Upper lobe of left lung (tissue), 6 donors: ENCODE measurements at places on chromosomes 7 and 10.

DNA sequence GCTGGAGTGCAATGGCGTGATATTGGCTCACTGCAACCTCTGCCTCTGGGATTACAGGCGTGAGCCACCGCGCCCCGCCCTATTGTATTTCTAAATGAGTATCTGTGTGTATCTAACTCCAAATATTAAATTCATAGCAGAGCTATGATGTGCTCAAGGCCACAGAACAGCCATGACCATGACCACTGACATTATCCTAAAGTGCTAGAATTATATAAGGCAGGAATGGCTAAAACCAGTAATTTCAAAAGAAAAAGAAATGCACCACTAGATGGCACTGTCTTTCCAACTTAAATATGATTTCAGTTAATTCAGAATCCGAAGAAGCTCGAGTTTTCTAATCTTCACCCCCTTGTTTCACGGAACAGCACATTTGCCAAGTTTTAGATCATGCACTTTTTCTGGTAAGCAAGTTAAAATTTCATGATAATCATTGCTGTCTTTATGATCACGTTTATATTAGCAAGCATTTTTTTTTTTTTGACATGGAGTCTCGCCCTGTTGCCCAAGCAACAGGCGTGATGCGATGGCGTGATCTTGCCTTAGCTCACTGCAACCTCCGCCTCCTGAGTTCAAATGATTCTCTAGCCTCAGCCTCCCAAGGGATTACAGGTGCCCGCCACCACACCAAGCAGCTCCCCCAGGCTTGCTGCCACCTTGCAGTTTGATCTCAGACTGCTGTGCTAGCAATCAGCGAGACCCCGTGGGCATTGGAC, 65.3 kb downstream of the OR13A1 start:
- no peak for DNase-seq

GRCh38 chr10:78197628-78198272, 164.1 kb downstream of the RPS24 start:
- DNase-seq = no peak

GRCh38 chr10:24885551-24886289, 66.7 kb downstream of the PRTFDC1 start:
- DNase-seq = no peak

- no peak for DNase-seq
Observed at GRCh38 chr10:86295351-86295750, 71.2 kb downstream of the GRID1 start.

- DNase-seq = no peak
Observed at GRCh38 chr10:96645191-96645721, 58.4 kb upstream of the TM9SF3 start.

DNA sequence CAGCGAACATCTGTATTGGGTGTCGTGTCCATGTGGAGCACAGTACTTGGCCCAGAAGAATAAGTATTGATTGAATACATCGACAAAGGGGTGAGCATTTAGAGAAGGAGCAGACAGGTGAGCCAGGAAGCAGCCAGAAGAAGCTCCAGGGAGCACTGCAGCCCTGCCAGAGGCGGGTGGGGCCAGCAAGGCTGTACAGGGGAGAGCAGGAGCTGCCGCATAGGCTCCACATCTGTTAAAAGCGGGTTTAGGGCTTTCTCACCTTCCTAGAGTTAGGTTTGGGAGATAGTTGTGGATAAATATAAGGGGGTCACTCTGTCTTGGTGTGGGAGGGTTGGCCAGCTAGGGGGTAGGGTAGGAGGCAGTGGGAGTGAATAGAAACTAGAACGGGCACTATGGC, 1.3 kb upstream of the CPA1 start:
- no peak for DNase-seq

- no peak for DNase-seq
Observed at GRCh38 chr7:25994433-25994994, 157.5 kb upstream of the NFE2L3 start.

- DNase-seq = no peak
Observed at GRCh38 chr7:117757440-117757839, 115.8 kb downstream of the CTTNBP2 start.

DNA sequence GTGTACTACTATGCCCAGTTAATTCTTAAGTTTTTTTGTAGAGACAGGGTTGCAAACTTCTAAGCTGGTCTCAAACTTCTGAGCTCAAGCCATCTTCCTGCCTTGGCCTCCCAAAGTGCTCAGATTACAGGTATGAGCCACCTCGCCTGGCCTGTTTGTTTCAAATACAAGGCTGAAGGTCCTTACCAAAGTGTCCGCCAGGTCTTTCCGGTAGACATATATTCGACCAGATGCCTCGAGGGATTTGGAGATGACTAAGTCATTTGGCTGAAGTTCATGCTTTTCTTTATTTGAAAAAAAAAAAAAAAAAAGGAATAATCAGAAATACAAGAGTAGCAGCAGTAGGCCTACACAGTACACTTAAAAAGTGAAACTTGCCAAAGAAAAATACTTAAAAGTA, 204.5 kb upstream of the CDCA7L start:
- no peak for DNase-seq

DNA sequence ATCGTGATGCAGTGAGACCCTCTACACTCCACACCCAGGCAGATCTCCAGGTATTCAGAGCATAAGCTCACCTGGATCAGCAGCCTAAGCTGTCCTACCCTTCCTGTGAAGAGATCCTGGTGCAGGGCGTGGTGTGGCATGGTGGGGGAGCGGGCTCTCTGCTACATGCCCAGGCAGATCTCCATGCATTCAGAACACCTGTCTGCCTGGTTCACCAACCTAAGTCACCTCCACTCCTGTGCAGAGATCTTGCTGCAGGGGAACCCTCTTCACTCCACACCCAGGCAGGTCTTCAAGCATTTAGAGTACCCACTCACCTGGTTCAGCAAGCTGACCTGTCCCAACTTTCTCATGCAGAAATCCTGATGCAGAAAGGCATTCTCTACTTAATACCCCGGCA, 394.4 kb upstream of the SEMA3A start:
- DNase-seq = no peak

GRCh38 chr7:88046839-88047573, 113.0 kb downstream of the ADAM22 start:
- no peak for DNase-seq

GRCh38 chr10:44300666-44301649, 83.9 kb downstream of the CXCL12 start:
- no peak for DNase-seq

DNA sequence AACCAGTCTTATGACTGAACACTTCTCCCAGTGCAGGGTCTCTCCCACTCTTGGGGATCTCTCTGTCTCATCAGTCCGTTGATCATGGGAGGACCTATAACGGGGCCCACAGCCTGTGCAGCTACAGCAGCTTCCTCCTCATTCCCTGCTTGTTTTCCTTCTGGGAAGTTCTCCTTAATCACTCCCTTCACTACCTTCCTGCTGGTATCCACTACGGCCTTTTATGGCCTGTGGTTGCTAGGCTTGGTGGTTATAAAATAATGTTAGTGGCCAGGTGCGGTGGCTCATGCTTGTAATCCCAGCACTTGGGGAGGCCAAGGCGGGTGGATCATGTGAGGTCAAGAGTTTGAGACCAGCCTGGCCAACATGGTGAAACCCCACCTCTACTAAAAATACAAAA, 3.5 kb upstream of the ZNF282 start:
- DNase-seq = no peak

- no peak for DNase-seq
Observed at GRCh38 chr7:142152076-142152475, 40.6 kb downstream of the MGAM2 start.

DNA sequence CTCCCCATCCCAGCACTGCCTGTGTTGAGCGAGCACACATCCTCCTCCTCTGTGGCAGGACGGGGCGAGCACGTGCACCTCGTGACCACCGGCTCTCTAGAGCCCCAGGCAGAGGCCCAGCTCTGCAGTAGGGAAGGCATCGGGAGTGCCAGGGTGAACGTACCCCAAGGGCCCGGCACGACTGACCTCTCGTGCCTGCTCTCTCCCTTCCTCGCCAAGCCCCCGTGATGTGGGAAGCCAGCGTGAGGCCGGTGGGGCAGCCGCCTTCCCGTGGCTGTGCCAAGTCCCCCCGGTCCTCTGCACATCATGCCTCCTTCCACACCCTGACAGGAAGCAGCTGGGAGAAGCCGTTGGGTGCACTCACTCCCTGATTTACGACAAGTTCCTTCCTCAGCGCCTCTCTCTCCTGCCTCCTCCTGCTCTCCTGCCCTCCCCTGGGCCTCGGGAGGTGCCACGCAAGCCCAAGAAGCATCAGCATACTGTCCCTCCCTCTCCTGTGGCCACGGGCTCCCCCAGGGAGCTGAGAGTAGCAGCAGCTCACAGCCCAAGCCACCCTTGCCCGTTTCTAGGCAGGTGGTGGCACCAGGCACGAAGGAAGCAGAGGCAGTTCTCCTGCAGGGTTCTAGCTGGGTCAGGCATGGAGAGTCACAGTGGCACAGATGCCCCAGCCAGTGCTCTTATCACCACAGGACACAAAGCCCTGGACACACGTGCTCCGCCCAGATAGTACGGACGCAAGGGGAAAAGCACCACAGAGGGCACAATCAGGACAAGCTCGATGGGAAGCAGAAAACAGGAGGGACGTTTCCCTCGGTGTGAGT, 47.0 kb downstream of the AMZ1 start:
- peak; percentile 76 for DNase-seq

GRCh38 chr10:13536674-13537366, 8.0 kb upstream of the BEND7 start:
- peak; percentile 53 for DNase-seq

DNA sequence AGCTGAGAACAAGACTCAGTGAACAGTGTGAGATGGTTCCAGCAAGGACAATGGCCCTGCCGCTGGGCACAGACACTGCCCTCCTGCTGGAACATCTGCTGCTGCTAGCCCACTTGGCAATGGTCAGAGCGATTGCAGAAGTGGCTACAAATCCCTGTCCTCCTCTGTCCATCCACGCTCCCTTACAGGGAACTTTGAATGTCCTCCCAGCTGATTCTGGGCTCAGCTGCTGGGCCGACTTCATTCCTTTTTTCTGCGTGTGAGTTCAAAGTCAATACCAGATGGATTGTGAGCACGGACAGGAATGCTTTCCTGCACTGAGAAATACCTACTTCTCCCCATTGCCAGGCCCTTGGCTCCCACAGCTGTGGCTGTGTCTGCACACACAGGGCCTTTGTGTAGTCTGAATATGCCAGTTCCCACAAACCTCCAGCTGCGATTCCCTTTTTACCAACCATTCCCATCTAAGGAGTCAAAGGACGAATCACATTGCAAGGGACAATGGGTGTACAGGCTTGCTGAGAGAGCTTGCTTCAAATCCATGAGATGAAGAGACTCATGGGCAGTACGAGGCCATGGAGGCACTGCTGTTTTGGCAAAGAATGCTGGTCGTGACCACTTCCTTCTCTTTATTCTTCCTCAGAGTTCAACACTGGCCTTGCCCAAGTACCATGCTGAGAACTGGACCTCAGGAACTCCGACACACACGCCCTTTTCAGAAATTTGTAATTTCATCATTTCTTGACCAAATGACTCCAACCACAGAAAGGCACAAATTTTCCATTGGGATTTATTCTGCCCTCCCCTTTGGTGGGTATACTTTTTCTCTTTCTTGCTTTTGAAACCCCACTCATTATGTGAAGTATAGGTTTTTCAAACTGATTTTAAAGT, 44.2 kb downstream of the BPGM start:
- DNase-seq = no peak

- peak; percentile 87 for DNase-seq
Observed at GRCh38 chr10:110643653-110644597, at the start of gene RBM20. Gene RBM20, plus strand, starts transcription at chr10:110644336. Its CDS starts 119 bp downstream, at chr10:110644455.

DNA sequence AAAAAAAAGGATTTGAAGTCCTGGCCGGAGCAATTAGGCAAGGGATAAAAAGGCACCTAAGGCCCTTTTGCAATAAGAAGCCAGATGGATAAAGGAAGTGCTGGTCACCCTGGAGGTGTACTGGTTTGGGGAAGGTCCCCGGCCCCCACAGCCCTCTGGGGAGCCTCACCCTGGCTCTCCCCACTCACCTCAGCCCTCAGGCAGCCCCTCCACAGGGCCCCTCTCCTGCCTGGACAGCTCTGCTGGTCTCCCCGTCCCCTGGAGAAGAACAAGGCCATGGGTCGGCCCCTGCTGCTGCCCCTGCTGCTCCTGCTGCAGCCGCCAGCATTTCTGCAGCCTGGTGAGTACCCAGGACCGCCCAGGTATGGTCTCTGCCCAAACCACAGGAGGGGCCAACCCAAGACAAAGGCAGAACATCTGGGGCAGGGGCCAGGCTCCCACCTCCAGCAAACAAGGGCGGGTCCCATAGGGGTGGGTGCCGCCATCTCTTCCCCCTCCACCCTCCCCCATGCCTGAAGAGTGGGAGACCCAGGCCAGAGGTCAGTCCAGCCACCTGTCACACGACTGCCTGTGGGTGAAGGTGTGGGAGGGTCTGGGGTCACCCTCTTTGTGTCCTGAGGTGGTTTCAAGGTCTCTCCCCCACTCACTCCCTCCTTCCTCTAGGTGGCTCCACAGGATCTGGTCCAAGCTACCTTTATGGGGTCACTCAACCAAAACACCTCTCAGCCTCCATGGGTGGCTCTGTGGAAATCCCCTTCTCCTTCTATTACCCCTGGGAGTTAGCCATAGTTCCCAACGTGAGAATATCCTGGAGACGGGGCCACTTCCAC, at the start of gene PILRB:
TSS of gene PILRB (plus strand) at position 91 of the 830 bp plus-strand sequence. CDS start at position 277, 186 bp downstream.
- no peak for DNase-seq

DNA sequence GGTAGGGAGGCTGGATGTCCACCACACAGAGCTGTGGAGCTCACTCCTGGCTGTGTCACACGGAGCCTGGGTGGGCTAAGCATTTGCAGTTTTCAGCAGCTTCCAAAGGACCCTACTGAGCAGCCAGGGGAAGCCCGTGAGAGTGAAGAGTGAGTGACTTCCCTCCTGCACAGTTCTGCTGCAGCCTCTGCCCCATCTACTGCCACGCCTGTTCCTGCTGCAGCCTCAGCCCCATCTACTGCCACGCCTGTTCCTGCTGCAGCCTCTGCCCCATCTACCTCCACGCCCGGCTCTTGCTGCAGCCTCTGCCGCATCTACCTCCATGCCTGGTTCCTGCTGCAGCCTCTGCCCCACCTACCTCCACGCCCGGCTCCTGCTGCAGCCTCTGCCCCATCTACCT, 12.2 kb downstream of the ADAM8 start:
- no peak for DNase-seq

GRCh38 chr7:64098-64915, 128.1 kb upstream of the FAM20C start:
- DNase-seq = no peak

GRCh38 chr10:72834183-72834825, 59.2 kb upstream of the OIT3 start:
- DNase-seq = no peak

DNA sequence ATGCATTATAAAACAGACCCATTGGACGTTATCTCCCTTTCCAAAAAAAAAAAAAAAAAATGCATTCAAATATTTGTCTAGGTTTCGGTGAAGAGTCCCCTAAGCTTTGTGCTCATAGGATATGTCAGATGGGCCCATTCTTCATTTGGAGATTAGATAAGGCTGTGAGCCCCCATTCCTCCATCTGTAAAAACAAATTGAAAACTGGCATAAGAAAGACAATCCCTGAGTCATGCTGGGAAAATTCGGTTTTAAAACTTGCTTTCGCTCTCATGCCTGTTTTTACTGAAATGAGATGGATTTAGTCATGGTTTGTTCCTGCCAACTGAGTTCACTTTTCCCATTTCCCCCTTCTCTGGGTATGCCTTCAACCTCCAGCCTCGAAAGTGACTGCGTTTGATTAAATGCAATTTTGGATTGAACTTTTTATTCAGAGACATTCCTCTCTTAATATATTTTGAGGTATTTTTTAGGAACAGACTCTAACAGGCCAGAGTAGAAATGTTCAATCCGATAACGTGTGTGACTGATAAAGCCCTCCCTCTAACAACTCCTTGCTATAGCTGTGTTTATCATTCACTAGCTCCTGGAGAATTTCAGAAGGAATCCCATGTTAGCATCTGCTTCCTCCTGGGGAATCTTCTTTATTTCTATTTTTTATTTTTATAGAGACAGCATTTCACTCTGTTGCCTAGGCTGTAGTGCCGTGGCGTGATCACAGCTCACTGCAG, 190.9 kb upstream of the LYZL2 start:
- DNase-seq = no peak

GRCh38 chr7:97390915-97391593, 273.6 kb downstream of the SDHAF3 start:
- no peak for DNase-seq
